ENCODE measurements at places on chromosomes 6 and 20.

DNA sequence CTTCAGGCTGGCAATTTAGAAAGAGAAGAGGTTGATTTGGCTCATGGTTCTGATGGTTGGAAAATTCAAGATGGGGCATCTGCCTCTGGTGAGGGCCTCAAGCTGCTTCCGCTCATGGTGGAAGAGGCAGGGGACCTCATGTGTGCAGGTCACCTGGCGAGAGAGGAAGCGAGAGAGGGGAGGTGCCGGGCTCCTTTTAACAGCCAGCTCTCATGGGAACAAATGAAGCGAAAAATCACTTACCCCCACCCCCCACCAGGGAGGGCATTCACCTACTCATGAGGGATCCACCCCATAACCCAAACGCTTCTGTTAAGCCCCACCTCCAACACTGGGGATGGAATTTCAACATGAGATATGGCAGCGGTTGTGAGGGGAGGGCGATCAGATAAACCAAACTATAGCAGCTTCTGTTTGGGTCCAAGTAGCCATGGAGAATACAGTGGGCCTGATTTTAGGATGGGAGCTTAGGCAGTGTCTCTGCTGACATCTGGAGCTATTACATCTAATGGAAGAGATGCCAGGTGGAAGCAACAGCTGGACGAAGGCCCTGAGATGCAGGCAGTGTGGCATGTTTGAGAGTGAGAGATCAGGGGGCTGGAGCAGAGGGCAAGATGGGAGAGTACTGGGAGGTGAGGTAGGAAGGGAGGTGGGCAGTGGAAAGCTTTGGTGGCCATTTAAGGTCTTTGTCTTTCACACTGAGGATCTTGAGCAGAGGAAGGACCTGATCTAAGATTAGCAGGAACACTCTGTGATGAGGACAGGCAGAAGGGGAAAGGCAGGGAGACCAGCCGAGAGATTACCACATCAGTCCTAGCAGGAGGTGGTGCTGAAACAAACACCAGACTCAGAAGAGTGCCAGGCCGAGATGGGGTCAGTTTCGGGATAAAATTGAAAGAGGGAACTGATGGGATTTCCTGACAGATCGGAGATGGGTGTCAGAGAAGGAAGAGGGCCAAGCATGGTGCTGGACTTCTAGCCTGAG, 161.8 kb downstream of the NFATC2 start:
- DNase-seq = no peak

- peak; percentile 40 for DNase-seq
Observed at GRCh38 chr6:31128093-31128676, 7.9 kb upstream of the CDSN start.

DNA sequence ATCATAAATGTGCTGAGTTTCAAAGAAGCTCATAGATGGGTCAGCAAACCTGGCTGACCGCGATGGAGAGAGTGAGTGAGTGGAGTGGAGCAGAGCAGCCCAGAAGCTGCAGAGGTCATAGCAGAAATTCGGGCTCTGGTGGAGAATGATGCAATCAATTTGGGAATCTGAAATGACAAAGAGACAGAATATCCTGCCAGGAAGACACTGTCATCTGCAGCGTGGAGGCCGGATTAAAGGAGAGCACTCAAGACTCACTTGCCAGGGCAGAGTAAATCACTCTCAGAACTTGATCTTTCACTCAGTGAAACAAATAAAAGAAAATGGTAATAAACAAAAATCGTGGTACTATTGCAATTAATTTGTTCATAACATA, 109.6 kb upstream of the RREB1 start:
- DNase-seq = no peak

- no peak for DNase-seq
Observed at GRCh38 chr6:10531942-10532341, 10.8 kb downstream of the GCNT2 start.

DNA sequence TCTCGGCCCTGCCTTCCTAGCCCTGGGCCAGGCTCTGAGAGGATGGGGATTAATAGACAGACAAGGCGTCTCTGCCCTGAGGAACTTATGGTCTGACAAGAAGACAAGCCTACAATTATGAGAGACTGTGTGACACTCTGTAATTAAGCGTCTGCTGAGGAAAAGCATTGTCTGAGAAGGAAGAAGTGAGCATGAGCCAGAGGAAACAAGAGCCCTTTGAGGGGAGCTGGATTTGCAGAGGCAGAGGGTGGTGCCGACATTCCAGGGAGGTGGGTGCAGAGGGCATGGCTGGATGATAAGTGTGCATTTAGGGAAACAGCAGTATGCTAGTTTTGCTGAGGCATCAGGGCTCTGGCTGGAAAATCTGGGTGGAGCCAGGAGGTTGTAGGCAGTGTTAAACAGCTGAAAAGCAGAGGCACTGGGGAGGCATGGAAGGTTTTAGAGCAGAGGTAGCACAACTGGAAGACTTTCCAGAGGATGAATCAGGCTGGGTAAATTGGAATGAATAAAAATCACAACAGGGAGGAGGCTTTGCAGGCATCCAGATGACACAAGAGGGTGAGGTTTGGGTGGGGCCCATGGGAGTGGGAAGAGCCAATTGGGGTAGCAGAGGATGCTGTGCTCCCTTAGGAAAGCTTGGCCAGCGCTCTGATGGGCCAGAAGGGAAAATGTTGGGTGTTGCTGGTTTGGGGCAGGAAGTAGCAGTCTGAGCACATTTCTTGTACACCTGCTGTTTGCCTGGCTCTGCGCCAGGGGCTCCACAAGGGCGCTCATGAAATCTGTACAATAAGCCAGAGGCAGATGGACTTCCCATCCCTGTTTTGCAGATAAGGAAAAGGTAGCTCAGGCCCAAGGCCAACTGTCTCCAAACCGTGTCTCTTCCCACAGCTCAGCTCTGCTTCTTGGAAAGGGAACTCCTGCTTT, 74.0 kb upstream of the MYL9 start:
- DNase-seq = no peak

GRCh38 chr6:21502682-21503081, 90.9 kb upstream of the SOX4 start:
- DNase-seq = no peak

GRCh38 chr20:44829688-44830087, 19.3 kb upstream of the RIMS4 start:
- DNase-seq = no peak

GRCh38 chr6:75368151-75368779, 83.7 kb upstream of the TMEM30A start:
- DNase-seq = no peak

DNA sequence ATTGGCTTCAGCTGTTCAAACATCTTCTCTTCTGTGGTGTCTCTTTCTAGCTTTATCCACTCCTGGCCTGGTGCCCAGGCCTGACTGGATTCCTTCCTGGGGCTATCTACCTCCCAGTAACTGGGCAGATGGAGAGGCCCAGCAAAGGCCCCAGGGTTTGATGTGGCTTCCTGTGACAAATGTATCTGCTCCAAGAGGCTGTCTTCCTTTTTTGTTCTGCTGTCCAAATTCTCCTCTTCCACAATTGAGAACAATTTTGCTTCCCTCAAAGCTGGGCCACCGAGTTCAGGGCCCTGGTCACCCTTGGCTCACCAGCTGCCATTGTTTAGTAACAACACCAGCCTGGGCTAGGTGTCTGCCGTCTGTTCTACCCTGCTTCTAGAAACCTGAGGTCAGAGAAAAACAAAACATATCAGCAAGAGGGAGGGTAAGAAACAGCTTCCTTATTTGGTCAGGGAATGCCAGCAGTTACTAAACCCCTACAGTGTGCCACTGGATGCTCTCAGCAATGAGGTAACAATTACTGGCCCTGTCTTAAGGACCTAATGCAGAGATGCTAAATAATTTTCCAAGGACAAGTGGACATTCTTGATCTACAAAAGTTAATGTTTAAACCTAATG, 3.9 kb downstream of the ZFP57 start:
- no peak for DNase-seq

GRCh38 chr6:41531591-41532582, 14.3 kb upstream of the FOXP4 start:
- DNase-seq = peak; percentile 34

- DNase-seq = no peak
Observed at GRCh38 chr6:11497107-11497506, 40.4 kb upstream of the TMEM170B start.

GRCh38 chr20:3679749-3680700, 1.8 kb downstream of the ADAM33 start:
- DNase-seq = peak; percentile 44

DNA sequence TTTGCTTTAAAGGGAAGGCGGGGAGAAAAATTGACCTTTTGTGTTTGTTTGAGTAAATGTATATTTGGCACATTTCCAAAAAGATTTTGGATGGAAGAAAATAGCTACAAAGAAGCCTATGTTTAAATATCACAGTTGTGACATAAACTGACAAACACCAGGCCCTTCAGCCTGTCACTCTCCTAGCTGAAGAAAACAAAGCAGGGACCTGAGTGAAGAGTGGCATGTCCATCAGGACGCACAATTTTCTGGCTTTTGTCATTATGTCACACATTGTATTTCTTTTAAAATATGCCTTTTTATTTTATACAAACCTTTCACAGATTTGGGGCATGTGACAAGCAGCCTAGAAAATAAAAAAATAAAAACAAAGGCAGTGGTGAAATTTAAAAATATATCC, 241.2 kb downstream of the OGFRL1 start:
- DNase-seq = no peak

GRCh38 chr6:111427341-111428116, 55.5 kb downstream of the REV3L start:
- peak; percentile 85 for DNase-seq

DNA sequence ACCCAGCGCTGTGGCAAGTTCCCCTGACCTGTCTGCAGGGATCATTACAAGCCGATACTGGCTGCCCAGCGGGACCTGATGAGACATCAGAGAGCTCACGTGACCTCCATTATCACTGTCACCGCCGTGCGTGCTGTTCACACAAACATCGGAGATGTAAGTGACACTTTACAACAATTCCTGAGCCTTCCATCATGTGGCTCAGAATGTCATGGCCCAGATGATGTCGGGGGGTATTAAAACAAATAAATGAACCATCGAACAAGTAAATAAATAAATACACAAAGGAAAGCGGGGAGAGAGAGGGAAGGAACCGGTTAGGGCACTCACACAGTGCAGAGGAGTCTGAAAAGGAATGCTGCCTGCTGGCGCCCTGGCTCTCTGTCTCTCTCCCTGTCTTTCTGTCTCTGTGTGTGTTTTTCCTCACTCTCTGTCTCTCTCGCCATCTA, 195.1 kb downstream of the BMP7 start:
- DNase-seq = no peak
